Type B pancreatic cell (in vitro differentiated cells): ENCODE measurements at places on chromosomes 11 and 22.

- no peak for DNase-seq
Measured at GRCh38 chr22:21866833-21867527, 465 bp downstream of the MAPK1 start.

DNA sequence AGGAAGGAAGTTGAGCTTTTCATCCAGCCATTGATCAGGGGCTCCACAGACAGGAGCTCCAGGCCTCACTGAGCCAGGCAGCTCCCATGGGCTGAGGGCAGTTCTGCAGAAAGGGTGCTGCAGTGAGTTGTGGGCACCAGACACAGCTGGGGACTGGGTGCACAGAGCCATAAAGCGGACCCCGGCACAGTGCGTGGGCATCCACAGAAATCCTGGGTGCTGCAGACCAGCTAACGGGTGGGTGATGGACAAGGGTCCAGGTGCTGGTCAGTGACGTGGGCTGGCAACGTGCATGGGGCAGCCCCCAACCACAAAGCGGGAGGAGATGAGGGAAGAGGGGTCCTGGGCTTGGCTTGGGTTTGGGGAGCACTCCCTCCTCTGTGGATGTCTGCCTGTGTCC is 19.4 kb upstream of the GAL start:
- no peak for DNase-seq

DNA sequence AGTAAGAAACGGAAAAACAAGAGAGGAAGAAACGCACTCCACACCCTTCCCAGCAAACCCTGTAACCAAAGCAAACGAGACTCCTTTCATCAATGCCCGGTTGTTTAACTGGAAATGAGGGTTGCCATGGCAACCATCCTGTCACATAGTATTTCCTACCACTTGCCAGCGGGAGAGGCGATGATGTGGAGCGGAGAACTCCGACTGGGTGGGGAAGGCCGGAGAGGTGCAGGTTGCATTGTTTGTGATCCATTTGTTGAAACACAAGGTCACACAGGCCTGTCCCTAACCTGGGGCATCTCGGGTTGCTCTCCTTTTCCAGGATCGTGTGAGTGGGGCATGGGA is 609.9 kb downstream of the BUD13 start:
- peak; percentile 61 for DNase-seq

GRCh38 chr22:48382197-48382596 is 1445.5 kb downstream of the BRD1 start:
- peak; percentile 58 for DNase-seq

GRCh38 chr22:25959818-25960774 is 209.2 kb upstream of the SEZ6L start:
- DNase-seq: no peak

GRCh38 chr11:122804161-122804560 is 34.1 kb upstream of the CRTAM start:
- no peak for DNase-seq

- DNase-seq: no peak
Measured at GRCh38 chr11:62702246-62702645, 5.0 kb downstream of the BSCL2 start.

DNA sequence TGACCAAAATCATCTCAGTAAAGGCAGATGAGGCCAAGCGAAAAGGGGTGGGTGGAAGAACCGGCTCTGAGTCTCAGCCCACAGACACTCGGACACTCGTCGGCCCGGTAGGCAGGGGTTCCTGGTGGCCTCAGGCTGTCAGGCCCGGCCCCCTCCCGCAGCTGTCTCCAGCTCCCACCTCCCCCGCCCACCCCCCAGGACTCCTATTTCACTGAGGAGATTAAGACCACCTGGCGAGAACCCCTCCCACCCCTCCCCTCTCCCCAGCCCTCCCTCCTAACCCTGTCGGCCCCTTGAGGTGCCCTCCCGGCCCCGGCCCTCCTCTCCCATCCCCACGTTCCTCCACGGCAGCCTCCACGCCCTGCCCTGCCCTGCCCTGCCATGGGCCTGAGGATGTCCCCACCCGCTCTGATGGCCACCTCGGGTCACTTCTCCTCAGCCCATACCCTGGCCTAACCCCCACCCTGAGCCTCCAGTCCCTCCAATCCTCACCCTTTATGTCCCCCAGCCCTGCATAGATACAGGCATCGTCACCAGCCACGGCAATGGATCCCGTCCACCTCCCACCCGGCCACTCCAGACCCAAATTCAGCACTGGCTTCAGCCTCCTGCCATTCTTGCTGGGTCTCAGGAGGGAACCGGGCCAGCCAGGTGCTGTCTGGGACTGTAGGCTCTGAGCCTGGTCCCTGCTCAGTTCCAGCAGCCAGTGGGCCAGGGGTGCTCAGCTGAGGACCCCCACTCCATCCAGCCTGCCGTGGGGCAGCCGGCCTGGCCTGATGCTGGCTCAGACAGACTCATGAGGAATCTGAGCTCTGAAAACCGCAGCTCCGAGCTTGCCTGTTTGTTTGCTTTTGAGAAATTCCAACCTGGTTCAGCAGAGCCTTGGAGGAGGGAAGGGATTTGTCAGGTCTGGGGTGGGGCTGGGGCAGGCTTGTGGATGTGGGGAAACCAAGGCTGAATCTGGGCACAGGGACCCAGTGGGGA is 9.8 kb upstream of the TBX1 start:
- DNase-seq: no peak

DNA sequence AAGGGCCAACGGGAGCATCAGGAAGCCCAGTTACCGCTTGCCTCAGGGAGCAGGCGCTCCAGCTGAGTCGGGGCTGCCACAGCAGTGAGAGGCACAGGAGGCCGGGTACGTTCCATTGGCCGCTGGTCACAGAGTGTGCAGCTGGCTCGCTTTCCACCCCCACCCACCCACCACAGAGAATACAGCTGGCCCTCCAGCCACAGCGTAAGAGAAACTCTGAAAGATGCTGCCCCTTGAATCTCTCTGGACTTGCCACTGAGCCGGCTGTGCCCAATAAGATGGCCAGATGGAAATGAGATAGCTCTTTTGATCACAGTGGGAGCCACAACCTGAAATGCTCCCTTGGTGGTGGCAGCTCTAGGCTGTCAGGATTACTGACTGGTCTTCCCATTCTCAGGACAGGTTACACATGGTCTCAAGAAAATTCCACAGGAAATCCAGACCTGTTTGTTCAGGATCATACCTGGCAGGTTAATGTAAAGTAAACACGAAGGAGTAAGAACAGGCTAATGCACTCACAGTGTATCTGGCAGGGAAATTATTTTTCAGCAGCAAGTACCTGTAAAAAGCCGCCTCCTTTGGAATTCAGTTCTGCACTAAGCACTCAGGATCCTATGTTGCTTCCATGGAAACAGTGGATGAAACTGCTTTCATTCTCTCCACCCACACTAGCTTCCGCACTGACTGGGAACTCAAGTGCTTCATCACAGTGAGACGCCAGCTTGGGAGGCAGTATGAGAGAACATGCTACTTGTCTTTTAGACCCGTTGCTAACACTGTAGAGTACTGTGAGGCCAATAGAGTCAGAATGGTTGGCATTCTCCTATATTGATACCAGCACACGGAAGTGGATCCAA is 16.5 kb downstream of the SIAE start:
- DNase-seq: no peak
